ENCODE measurements at places on chromosomes 11 and 22.

DNA sequence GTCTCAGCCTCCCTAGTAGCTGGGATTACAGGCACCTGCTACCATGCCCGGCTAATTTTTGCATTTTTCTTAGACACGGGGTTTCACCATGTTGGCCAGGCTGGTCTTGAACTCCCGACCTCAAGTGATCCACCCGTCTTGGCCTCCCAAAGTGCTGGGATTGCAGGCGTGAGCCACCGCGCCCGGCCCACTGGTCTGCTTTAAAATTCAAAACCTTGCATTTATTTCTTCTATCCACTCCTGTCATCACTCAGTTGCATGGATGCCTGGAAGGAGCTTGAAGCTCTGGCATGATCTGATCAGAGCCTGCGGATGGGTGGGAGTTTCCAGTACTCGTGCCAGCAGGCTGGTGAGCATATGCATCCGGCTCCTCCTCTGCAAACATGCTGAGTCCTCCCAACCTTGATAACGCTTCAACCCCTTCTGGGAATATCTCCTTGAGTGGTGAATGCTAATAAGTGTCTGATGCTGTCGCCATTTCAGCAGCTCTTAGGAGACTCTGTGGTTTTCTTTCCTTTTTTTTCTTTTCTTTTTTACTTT is 39.6 kb downstream of the UBASH3B start:
- no peak for DNase-seq

GRCh38 chr11:91946397-91946951 is 278.1 kb upstream of the FAT3 start:
- DNase-seq, result no peak

DNA sequence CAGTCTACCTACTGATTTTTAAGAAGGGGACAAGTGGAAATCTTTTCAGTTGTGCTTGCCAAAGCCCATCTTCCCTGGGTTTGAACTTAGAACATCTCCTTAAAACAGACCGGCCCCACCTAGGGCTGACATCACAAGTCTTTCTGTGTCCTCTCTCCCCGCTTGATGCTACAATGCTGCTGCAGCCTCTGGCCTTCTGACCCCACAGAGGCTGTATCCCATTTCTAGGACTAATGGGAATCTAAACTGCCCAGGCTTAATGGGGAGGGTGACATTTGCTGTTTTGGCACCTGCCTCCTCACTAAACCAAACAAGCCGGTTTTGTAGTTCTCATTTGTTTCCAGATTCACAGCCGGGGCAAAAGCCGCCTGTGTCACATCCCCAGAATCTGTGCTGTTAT is 121.3 kb upstream of the CADM1 start:
- DNase-seq, result no peak

GRCh38 chr11:73507086-73507485 is 90.8 kb downstream of the FAM168A start:
- DNase-seq, result no peak

- DNase-seq, result no peak
These were observed 6.8 kb downstream of the CABP7 start for GRCh38 chr22:29726512-29727130.

- DNase-seq, result no peak
These were observed 42.1 kb upstream of the KLHL35 start for GRCh38 chr11:75474878-75475766.

DNA sequence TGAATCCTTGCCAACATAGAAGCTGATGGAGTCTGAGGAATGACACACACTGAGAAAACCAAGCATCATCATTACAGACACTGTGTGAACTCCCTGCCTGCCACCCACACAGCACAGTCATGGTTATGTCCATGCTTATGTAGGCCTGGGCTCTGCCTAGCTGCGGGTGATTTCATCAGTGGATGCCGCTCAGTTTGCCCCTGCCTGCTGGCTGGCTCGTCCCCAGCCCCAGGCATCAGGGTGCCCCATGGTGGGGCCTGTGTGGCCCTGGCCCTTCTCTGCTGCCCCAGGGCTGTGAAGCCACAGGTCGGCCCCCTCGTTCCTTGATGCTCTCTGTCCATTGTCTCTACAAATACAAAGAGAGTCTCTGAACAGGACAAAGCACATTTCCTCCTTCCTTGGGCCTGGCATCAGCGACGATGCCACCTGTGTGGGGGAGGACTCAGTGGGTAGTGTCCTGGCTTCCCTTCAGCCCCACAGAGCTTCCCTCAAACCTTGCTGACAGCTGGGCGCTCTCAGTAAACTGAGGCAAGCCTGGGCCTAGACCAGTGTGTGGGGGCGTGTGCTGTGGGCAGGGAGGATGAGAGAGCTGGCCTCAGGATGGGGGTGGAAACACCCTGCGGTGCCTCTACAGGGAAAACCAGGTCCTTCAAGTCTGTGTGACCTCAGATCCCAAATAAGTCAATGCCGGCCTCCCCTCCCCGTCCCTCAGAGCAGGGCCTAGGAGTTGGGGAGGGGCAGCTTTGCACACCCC is 20.0 kb upstream of the TUB start:
- DNase-seq, result no peak

DNA sequence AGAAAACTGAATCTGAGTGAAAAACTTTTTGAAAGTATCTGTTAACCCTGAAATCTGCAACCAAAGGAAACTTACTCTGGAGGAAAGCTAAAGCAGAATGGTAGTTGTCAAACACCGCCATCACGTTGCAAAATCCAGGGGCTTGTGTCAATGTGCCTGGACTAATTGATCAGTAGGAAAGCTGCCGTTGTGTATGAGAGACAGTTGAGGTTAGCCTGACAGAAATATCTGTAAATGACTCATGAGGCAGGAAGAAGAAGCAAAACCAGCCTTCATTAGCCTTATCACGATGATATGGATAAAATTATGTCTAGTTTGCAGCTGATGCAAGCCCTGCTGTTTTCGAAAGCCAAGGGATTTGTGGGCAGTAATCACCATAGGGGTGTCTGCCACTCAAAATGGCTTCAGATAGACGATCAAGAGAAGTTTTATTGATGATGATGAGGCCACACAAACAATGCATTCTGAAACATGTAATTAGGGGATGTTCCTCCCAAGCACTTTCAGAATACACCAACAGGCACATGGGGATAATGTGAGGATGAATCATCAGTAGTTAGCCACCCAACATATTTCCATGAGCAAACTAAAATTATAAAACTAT is 8.9 kb downstream of the SCGB1A1 start:
- DNase-seq, result no peak

GRCh38 chr11:17413414-17414316 is 25.2 kb upstream of the KCNJ11 start:
- no peak for DNase-seq

- DNase-seq, result no peak
These were observed 69.0 kb upstream of the ARFGAP3 start for GRCh38 chr22:42926104-42926503.

All from cerebellar nuclear complex (tissue), 1 donor.